Stimulated activated CD4-positive, alpha-beta T cell treated with anti-CD3 and anti-CD28 coated beads, Interleukin-4, amount 100 ng/mL, for 4 hours (primary cell): ENCODE measurements at places on chromosomes 2 and 18.

- no peak for DNase-seq
These were observed 90.1 kb downstream of the LBH start for GRCh38 chr2:30321466-30321865.

GRCh38 chr2:218607436-218608115 is at the start of gene PLCD4:
TSS of gene PLCD4 (plus strand) at chr2:218607899. CDS start at chr2:218615740, 7,841 bp downstream.
- DNase-seq = no peak

DNA sequence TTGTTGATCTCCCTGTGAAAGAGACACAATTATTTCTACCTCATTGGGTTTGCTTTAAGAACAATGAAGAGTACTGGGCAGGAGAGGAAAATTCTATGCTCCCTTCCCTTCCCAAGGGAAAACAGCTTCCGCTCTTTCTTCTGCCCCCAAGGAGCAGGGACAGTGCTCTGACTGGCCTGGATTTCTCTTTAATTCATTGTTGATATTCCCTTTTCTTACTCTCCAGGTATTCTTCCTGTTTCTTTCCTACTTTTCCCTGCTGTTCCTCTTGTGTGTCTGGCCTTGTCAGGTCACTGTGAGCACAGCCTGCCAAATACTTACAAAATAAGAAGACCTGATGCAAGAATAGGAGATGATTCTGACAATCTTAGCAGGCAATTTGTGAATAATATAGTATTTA is 49.6 kb upstream of the SPAG16 start:
- no peak for DNase-seq

DNA sequence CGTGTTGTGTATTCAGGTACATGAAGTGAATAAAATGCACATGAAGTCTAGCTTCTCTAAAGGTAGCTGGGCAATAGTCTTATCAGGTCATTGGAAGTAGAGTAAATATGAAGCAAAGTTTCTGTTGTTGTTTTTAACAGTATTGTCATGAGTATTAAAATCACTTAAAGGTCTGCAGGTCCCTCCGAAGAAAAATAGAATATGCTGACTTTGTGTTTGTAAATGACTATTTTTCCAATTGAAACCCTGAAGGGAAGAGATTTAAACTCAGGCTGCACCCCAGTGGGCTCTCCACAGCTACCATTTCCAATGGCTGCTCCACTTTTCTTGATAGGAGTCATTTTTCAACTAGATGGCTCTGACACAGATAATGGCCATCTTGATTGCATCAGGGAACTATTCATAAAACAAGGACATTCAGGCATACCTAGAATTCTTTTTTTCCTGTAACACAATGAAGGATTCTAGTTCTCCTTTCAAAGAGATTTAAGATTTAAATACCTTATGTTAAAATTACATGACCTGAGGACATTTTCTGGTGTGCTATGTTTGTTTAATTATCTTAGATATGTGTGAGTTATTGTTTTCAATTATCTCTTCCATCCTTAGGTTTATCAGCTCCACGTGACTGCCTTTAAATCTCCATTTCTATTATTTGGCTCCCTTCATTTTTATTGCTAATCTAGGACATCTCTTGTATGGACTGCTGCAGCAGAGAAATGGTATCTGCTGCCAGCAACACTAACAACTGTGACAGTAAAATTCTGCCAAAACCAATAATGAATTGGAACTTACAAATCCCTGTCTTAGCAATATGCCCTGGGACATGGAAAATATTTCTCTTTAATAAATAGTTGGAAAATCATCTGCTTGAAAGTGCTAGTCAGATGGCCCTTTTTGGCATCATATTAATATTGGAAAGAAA is 149.2 kb upstream of the NOSTRIN start:
- DNase-seq = no peak

- DNase-seq = no peak
These were observed 76.4 kb upstream of the MGAT5 start for GRCh38 chr2:134177351-134177931.

DNA sequence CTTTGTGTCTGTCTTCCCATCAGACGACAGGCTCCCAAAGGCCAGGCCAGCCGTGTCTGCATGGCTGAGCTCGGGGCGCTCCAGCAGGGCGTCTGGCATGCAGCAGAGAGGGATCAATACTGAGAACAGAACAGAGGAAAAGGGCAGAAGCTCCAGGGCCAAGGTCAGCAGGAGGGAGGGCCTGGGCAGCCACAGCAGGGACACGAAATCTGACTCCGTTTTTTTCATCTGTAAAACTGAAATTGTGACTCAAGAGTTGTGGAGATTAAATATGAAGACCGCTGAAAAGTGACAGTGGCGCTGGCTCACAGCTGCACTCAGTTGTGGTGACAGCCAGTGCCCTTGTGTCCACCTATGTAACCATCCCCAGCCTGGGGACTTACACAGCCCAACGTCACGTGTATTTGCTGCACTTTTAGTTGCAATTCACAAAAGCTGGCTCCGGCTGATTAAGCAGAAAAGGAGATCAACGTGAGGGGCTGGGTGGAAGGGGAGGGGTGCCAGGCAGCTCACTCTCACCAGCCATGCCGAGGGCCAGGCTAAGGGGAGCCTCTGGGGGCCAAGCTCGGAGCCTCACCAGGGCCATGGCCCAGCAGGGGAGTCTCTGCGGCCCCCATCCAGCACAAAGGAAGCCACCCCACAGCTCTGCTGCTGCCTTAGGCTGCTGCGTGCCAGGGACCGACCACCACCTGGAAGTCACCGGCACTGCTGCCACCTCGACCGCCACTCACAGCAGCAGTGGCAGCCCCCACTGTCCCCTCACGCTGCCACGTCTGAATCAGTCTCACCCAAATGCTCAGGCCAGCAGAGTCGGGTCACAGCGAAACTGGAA is 74.7 kb downstream of the EIPR1 start:
- no peak for DNase-seq

DNA sequence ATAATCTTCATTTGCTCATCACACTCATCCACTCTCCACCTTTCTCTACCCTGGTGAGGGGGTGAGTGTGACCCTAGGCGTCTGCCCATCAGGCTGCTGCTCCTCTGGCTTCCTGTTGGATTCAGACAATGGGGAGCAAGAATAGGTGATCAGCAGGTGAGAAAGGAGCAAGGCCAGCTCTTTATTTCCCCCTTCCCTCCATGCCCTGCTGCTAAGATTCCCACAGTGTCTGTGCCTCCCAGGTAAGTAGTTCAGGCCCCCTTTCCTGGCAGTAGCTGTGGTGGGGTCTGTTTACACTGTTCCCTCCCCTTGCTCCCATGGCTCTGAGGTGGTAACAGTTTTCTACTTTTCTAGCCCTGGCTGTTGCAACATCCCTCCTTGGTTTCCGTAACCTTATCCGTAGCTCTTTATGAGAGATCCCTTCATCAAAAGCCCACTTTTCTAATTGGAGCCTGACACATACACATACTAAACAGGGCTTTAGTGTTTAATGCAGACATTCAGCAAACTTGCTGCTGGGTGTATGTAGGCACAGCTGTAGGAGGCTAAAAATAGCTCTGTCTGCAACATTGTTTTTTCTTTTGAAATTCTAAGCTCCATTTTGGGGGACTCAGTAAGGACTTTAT is 27.5 kb downstream of the MAP2 start:
- no peak for DNase-seq

GRCh38 chr2:145065342-145065741 is 545.4 kb upstream of the ZEB2 start:
- no peak for DNase-seq

GRCh38 chr2:160963957-160964356 is 196.3 kb upstream of the TANK start:
- no peak for DNase-seq

DNA sequence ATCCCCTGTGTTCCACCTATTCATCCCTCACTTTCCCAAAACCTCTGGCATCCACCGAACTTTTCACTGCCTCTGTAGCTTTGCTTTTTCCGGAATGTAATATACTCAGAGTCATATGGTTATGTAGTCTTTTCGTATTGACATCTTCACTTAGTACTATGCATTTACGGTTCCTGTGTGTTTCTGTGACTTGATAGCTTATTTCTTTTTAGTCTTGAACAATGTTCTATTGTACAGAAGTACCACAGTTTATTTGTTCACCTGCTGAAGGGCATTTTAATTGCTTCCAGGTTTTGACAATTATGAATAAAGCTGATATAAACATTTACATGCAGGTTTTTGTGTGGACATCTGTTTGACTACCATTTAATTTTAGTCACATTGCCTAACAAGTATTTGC is 154.7 kb upstream of the DOK6 start:
- DNase-seq = no peak
